ENCODE measurements at places on chromosomes 4 and X. TPM values are rescaled to one million over a fixed set of nuclear protein-coding genes. Genes with fewer than 3 reads are reported as not detected.

Gene FGFBP2
- total RNA-seq = 8.3 TPM

Gene SPATA18
- 0.34 TPM for total RNA-seq

GRCh38 chrX:149259241-149259640 is 245.9 kb downstream of the IDS start:
- DNase-seq = no peak

- DNase-seq = no peak
These were observed 41.9 kb upstream of the NSG1 start for GRCh38 chr4:4344915-4345527.

DNA sequence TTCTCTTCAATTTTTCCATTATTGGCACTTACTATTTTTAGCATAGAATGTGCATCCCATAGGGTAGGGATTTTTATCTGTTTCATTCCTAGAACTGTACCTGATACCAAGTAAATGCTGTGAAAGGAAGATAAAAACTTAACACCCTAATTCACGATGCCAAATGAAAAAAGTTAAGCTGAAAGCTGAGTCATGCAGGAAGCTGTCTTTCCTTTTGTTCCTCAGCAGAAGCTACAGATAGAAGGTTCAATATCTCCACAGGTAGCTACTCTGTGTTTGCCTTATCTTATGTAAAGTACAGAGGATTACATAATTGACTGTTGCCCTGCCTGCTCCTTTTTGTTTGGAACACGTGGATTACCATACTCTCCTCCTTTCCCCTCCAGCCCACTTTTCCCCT is 77.0 kb downstream of the LRP2BP start:
- no peak for DNase-seq

DNA sequence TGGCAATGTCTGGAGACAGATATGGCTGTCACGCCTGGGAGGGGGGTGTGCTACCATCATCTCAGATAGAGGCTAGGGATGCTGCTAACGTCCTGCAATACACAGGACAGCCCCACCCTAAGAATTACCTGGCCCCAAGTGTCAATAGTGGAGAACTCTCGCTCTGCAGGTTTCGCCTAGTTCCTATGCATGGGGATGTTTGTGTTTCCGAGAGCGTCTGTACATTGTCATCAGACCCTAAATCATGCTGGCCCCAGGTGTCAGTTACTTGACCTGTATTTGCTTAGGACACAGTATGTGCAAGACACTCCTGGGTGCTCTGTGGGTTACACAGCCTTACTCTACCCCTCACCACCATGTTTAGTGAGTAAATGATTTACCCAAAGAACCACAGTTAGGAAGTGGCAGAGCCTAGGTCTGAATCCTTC is 90.8 kb downstream of the AFF1 start:
- no peak for DNase-seq

Gene ADAMTS3
- total RNA-seq = not detected

DNA sequence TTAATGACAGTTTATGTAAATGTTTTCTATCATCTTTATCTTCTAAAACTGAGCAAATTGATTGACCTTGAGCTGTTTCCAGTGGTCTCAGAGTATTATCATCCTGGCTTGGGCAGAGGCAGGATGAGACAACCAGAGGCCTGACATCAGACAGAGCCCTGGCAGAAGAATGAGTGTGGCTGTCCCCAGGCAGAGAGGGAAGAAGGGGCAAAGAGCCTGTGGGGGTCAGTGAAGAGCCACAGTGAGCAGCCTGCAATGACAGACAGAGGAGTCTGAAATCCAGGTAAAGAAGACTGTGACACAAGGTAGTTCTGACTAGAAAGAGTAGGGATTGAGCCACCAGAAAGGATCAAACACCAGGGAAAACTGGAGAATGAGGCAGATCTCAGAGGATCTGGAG is 182.4 kb upstream of the ARSJ start:
- no peak for DNase-seq

DNA sequence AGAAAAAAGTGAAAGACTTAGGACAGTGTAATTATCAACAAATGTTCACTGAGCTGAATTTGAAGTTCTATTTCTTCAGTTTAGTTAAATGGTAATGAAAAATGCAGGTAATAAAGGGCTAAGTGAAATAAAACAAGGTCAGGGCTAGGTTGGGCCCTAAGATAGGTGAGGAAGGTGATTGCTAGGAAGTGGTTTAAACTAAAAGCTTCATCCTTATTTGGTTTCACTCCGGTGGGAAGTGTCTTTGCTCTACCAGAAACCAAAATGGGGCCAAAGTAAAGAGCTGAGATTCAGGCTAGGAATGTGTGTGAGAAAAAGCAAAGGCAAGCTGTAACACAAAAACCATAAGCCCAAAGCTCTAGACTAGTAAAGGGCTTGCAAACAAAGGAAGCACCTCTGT is 31.0 kb downstream of the TAB3 start:
- DNase-seq = no peak

DNA sequence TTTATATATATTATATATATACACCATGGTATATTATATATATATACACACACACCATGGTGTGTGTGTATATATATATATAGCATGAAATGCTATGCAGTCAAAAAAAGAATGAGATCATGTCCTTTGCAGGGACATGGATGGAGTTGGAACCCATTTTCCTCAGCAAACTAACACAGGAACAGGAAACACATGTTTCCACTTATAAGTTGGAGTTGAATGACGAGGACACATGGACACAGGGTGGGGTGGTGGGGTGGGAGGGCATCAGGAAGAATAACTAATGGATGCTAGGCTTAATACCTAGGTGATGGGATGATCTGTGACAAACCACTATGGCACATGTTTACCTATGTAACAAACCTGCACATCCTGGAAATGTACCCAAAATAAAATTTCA is 293.6 kb upstream of the NDST3 start:
- DNase-seq = no peak
